ENCODE measurements at places on chromosomes 12 and 14.

GRCh38 chr12:25194722-25195055 is 271 bp downstream of the DNAI7 start:
- no peak for DNase-seq

DNA sequence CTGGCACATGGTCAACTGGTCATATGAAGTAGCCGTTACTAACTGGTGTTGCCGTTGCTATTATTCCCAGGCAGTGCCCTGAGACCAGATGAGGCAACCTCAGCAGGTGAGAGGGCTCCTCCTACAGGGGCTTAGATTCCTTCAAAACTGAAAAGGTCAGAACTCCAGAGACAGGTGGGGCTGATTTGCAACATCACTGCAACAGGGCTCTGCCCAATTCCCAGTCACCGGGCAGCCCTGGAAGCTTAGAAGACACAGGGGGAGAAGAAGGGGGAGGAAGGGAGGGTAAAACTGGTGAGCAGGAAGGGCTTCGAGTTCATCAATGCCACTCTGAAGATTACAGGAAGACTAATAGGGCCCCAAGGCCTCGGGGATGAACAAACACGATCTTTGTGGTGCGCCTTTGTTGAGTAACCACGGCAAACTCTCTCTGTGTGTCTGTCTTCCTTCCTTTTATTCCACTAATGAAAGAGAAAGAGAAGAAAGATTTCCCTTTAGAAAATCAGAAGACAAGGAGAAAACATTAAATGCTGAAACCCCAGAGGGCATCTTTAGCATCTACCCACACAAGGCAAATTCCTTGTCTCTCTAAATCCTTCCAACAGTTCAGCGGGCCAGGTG is 749.1 kb upstream of the TBX3 start:
- DNase-seq = no peak

GRCh38 chr12:3647504-3647903 is 105.4 kb downstream of the CRACR2A start:
- no peak for DNase-seq

GRCh38 chr14:63174760-63175191 is 29.5 kb upstream of the RHOJ start:
- no peak for DNase-seq

DNA sequence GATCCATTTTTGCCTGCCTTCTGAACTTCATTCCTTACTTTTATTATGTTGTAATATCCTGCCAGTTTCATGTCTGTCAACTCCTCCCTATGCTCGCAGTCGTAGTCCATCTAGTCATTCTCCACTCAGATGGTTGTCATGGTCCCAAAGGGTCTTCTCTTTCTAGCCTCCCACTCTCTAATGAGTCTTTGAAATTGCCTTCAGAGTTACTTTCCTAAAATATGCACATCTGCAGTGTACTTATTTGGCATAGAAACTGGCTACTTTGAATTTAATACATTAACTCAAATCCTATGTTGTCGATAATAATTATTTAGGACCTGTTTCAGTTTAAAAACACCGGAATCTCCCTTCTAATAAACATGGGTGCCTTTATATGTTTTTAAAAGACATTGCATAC is 101.0 kb downstream of the PDE3A start:
- DNase-seq = no peak

- no peak for DNase-seq
Measured at GRCh38 chr14:88463318-88463717, 77.9 kb downstream of the SPATA7 start.

DNA sequence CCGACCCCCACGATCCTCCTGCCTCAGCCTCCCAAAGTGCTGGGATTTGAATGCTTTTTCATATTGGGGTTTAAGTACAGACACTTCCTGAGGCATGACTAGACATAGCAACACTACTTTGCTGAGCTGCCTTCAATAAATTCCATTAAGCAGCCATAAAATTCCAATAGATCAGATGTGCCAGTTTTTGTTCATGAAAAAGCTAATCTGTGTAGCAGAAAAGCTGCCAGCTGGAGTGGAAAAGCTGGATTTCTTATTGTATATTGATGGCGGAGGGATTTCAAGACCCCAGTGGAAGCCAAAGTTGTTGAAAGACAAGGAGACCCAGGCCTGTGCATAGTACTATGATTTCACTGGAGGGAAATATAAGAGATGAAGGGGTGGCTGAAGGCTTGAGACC is 209.0 kb upstream of the NUDT4 start:
- no peak for DNase-seq

DNA sequence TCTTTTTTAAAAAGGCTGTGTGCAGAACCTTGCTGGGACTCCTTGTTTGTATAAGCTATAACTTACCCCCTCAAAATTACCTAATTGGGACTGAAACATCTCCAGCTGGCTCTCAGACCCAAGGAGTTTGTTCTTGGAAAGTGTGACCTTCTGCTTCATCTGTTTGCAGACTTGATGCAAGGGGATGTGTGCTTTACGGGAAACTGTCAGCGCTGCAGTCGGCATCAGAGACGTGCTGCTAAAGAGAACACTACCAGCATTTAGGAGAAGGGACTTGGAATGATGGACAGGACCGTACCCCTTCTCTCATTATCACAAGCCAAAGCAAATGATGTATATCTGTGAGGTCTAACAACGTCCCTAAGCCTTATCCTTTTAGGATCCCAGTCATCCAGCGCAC is 174.2 kb upstream of the PARP11 start:
- no peak for DNase-seq

- DNase-seq = no peak
Measured at GRCh38 chr12:26970136-26970535, 31.9 kb downstream of the FGFR1OP2 start.

- DNase-seq = no peak
Measured at GRCh38 chr14:89013098-89013504, 188.7 kb downstream of the TTC8 start.

- no peak for DNase-seq
Measured at GRCh38 chr12:43057566-43057965, 468.0 kb upstream of the PRICKLE1 start.

- no peak for DNase-seq
Measured at GRCh38 chr14:75489480-75489837, 32.8 kb upstream of the BATF start.

GRCh38 chr12:76375470-76375869 is 27.3 kb upstream of the BBS10 start:
- no peak for DNase-seq

- DNase-seq = no peak
Measured at GRCh38 chr14:99590746-99591555, 13.1 kb downstream of the CCDC85C start.

GRCh38 chr14:94485944-94486841 is 10.2 kb upstream of the SERPINA9 start:
- no peak for DNase-seq

GRCh38 chr12:78406828-78407227 is 457.7 kb upstream of the SYT1 start:
- no peak for DNase-seq

DNA sequence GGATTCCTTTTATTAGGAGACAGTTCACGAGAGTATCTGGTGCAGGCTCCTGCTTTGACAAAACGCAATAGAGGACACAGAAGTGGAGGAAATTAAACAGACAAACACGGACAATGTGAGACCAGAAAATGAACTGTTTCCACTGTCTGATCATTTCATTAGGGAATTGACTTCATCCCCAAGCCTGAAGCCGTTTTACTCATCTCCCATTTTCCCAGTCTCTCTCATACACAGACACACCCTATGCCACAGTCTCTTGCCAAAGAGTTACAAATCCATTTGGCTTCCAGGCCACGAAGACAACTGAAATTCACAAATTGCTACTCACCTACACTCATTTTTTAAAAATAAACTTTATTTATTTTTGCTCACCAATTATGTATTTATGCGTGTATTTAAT is 1087.8 kb upstream of the TMEM132C start:
- no peak for DNase-seq

DNA sequence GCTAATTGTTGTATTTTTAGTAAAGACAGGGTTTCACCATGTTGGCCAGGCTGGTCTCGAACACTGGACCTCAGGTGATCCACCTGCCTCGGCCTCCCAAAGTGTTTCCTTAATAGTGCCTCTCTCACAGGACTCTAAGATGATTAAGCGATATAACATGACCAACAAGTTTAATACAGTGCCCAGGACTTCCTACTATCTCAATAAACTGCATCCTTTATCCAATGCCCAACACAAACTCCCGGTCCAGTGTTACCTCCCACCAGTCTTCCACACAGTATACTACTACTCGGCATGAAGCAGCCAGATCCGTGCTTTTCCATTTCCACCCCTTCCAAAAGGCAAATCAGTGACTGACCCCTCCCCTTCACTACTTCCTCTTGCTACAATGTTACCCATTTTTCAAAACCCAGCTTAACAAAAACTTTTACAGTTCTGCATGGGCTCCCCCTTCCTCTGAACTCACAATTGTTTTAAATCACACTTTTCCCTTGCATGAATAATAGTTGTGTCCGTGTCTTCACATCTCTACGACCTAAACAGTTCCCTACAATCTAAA is 900 bp downstream of the NOP2 start:
- no peak for DNase-seq

DNA sequence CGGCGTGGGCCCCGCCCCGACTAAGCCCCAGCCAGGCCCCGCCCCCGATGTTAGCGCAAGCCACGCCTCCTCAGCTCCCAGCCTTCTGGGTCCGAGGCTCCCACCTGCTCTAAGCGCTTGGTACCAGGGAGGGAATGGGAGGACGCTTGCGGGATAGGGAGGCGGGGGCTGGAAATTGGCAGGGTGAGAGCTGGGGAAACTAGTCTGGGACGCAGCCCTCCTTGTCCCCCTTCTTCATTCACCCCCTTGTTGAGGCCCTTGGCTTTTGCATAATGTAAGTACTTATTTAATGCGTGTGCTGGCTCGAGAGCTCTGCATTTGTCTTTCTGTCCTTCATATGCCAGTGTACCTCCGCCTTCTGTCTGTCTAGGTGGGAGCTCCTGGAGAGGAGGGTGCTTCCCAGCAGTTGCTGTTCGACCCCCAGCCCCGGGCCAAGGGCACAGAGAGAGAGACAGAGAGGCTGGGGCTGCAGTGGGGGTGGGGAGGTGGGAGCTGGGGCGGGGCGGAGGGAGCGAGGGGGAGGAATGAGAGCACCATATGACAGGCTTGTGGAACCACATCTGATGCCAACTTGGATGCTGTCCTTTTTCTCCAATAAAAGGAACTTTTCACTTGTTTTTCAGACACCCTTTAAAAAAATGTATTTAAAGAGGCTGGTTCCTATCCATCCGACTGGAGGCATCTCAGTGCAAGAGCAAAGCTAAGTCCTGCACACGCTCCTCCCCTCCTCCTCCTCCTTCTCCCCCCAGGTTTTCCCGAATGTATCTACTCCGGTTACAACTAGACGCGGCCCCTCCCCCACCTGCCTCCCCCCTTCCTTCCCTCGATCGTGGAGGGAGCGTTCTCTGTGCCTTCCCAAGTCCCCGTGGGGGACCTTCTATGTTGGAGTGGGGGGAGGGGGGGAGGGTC is 25.6 kb upstream of the MAP1LC3B2 start:
- peak; percentile 74 for DNase-seq

GRCh38 chr14:56087671-56088471 is 30.3 kb upstream of the PELI2 start:
- DNase-seq = no peak

GRCh38 chr14:99730876-99731546 is 46.9 kb downstream of the CYP46A1 start:
- DNase-seq = no peak

GRCh38 chr12:131729254-131729955 is 18.5 kb downstream of the SFSWAP start:
- no peak for DNase-seq

- peak; percentile 73 for DNase-seq
Measured at GRCh38 chr12:57461276-57461916, 1.8 kb downstream of the GLI1 start.

- no peak for DNase-seq
Measured at GRCh38 chr12:75589801-75590200, 78.4 kb upstream of the KRR1 start.

DNA sequence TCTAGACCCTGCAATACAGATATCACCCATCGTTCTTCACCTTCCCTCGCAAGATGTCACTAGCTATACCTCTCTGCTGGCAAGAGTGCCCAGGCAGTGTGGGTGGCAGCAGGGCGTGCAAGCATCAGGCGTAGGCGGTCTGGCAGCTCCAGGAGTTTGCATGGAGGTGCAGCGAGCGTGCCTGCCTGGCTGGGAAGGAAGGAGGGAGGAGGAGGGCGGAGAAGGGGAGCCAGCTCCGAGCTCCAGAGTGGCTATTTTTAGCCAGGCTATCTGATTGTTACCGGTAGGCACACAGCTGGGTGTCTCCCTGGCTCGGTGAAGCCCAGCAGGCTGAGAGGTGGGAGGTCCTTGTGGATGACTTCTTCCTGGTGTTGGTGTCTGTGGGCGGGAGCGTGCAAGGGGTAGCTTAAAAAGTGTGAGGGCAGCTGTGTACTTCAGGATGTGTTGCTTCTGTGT is 6.2 kb downstream of the FOXJ2 start:
- DNase-seq = peak; percentile 78

DNA sequence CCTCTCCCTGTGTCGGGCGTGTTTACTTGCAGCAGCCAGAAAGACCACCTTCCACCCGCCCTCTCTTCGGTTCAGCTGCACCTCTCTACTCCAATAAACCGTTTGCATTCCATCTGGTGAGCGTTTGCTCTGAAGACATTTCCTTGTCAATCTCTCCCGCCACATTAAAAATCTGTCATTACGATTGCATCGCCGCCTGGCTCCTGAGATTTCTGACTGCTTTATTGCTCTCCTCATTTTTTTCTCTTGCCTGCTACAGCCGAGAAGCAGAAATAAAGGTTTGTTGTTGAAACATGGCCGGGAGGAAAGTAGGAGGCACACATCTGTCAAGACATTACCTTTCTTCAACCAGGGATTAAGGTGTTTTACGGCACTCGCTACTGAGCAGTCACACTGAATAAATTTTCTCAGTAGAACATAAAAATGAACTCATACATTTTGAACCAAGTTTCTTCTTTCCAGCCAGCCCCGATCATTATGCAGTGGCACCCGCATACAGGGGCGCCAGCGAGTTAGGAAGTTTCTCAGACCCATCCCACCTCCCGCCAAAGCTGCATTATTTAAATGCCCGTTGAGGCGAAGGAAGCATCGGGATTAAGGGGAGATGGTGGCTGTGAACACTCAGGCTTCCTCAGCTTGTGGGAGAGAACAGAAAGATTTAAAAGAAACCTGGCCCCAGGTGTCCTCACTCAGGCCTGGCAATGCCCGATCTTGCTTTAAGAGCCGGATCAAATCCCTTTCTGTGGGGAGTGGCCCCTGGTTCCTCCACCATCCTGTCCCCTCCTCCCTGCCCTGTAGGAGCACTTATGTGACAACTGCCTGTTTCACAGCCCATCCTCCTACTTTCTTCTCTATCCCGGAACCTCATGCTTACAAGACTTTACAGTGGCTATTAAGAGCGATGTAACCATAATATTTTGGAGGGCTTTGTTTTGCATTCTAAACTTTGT is 1108.9 kb downstream of the BCL11B start:
- DNase-seq = no peak
